ENCODE measurements at places on chromosomes 3 and 15. TPM values are rescaled to one million over a fixed set of nuclear protein-coding genes. Genes with fewer than 3 reads are reported as not detected.
A peak's percentile ranks its signal among the peaks of the same experiment; 100 is the strongest.

Gene CLCN2
- 4.7 TPM for total RNA-seq

Gene KNL1
- total RNA-seq: 33.5 TPM

Gene PEAK1
- 27.0 TPM for total RNA-seq

Gene SUCNR1
- total RNA-seq: not detected

GRCh38 chr3:112056451-112056929 is 22.0 kb downstream of the TMPRSS7 start:
- DNase-seq: peak; percentile 52

GRCh38 chr3:67459796-67460195 is 194.6 kb downstream of the SUCLG2 start:
- no peak for DNase-seq

GRCh38 chr15:38304481-38304880 is 51.8 kb downstream of the SPRED1 start:
- no peak for DNase-seq

DNA sequence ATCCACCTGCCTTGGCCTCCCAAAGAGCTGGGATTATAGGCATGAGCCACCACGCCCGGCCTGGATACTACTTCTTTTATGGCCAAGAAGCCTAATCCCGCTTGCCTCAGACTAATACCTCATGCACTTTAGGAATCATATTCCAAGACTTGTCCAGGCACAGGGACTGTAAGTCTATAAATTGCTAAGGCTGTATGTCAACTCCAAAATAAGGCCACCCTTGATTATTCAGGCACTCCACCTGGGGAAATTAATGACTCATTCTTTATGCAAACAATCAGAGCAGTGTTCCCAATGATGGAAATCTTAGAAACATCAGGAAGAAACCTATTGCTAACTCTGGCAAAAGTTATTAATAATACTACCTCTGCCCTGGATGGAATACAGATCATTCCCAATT is 98.4 kb downstream of the ERC2 start:
- DNase-seq: no peak

- DNase-seq: no peak
These were observed 38.9 kb downstream of the TLE3 start for GRCh38 chr15:70058642-70059360.

DNA sequence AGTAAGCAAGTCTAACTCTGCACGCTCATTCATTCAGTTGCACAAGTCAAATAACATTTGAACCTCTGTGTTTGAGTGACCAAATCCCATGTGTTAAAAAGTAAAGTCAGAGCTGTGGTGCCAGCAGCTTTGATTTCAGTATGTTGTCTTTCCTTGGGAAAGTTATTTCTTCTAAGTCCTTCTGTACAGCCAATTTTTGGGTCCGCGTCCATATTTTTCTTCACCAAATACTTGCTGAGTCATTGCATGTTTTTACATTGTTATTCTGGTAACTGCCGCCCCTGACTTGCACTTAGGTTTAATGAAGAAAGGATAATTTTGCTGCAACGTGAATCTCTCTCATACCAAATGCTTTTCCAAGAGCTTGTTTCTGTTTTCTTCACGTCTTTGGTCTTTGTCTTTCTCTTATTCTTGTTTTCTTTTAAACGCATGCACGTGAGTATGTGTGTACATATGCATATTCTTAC is 56.7 kb downstream of the PLS1 start:
- no peak for DNase-seq

DNA sequence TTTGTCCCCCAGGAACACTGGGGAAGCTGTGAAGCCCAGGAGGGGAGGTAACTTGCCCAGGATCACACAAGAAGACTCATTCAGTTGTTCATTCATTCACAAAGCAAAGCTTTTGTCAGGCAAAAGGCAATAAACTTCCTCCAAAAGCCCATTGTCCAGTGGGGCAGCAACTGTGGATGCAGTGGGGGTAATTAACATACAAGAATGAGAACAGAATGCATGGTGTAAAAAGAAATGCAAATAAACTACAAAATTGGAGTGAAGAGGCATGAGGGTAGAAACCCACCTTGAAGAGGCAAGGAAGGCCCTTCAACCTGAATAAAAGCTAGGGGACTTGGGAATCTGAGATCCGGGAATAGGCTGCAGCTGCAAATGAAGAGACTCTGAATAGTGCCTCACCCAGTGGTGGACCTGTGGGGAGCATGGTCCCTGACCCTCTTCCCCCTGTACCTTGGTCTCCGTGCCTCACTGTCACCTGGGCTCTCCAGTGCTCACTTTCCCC is 363.6 kb downstream of the CLSTN2 start:
- no peak for DNase-seq
